ENCODE measurements at places on chromosomes 12 and 14.

DNA sequence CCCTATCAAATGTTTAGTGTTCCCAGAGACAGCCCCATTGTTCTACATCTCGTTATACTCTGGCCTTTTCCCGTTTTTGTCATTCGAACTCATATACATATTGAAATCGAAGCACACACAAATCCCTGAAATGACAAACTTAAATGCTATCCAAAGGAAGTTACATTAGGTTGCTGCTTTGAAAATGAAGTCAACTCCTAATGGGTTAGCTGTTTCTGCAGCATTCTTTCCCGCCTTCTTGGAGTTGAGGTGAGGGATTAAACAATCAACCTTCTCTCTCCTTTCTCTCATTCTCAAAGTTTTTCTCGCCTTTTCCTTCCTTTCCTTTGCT, 642 bp upstream of the PHC1 start:
- no peak for DNase-seq

DNA sequence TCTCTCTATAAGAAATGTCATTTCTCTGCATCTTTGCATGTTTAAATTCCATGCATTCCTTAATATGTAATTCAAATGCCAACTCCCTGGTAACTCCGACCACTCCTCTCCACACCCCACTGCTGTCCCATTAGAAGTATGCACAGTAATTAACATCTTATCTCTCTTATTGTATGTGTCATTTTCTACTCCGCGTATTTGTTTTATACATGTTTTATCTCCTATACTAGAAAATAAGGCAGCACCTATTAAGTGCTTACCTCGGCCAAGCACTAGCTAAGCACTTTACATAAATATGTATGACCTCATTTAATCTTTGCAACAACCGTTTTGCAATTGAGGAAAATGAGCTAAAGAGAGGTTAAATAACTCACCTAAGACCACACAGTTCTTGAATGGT, 469.8 kb downstream of the BCAT1 start:
- no peak for DNase-seq

GRCh38 chr12:58668871-58669270, 251.4 kb downstream of the LRIG3 start:
- DNase-seq, result no peak

DNA sequence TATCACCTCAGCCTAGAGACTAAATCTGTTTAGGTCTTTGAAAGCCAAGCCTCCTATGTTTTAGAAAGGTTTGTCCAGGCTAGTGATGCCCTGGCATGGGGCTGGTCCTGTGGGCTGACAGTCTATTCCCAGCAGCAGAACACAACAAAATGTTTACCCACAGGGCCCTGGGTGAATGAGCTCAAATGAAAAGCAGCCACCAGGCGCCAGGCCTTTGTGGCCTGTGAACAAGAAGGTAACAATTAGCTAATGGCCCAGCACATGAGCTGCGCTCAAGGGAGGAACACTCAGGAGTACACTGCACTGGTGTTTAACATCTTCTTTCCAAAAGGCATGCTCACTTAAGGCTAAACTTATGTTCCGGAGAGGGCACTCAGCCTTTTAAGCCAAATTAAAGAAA, 202.2 kb downstream of the MON2 start:
- no peak for DNase-seq

GRCh38 chr14:81453166-81453766, 53.1 kb upstream of the STON2 start:
- no peak for DNase-seq

DNA sequence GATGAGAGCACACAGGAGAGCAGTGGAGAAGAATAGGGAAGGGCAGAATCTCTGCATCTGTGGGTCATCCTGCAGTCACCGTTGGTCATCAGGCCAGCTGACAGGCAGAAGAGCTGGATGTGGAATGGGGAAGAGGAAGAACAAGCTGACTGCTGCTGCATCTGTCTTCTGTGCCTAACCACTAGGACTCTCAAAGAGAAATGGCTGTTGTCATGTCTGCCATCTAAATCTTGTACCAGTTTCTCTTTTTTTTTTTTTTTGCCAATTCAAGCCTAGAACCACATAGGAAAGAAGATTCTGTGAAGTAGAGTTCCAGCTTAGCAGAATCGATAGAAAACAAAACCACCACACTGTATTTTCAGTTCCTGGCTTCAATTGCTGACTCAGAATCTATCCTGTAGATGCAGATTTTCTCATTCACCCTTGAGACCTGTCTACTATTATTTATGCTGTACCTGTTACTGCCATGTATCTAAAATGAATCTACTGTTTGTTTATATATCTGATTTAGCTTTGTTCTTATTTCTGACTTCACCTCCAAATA, 421.9 kb upstream of the PRICKLE1 start:
- DNase-seq, result no peak

GRCh38 chr12:118980407-118981014, 830 bp upstream of the SRRM4 start:
- no peak for DNase-seq

GRCh38 chr12:108196319-108196718, 67.2 kb downstream of the WSCD2 start:
- DNase-seq, result no peak

DNA sequence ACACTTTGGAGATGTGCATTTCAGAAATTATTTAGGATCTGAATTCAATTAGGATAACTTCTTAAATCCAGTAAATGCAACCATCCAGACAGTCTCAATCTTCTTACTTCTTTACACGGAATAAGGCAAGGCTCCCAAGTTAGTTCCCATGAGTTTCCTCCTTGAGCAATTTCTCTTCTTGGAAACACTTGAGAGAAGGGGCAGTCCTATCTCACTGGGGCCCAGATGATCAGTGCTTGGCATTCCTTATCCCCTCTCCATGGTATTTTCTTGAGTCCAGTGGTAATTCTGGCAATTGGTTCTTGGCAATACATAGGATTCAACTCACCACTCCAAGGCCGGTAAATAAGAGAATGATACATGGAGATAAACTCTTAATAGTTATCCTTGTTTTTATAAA, 87.1 kb upstream of the PTHLH start:
- no peak for DNase-seq

GRCh38 chr12:51219322-51219721, 1.5 kb upstream of the POU6F1 start:
- DNase-seq, result no peak

GRCh38 chr12:11183011-11183410, 3.7 kb downstream of the TAS2R42 start:
- no peak for DNase-seq

DNA sequence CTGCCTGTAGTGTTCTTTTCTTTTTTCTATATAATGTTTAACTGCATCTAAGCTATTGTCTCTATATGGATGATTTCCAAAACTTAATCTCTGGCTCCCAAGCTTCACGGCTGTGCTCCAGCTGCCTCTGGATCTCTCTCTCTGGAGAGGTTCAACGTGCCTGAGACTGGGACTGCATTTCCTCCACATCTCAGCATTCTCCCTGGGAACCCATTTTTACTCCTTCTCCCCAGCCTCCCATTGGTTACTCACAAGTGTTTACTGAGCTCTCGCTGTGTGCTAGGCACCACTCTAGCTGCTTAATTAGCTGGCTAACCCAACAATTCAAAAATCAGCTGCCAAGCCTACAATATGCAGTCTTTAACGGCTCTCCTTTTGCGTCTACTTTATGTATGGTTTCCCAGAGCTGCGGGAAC, 34.7 kb downstream of the FBXL14 start:
- no peak for DNase-seq

GRCh38 chr14:61956517-61956916, 194.3 kb downstream of the SNAPC1 start:
- DNase-seq, result no peak

DNA sequence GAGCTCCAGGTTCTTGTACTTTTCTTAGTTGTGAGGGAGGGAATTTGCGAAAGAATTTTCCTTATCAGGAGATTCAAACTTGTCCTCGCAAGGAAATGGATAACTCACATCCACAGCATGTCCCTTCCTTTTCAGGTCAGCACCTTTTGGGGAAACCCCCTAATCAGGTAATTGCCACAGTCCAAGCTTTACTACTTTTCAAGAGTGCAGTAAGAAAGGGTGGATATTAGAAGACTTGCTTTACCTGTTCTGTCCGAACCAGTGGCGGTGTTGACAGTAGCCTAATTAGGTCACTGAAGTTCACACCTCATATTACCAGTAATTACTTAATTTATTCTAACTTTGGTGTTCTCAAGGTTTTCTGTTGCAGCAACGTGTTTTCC, 6.7 kb upstream of the C12orf50 start:
- DNase-seq, result no peak

GRCh38 chr14:56659378-56659777, 79.8 kb downstream of the TMEM260 start:
- DNase-seq, result no peak

GRCh38 chr12:7747246-7747645, at the start of gene CLEC4C:
Gene CLEC4C (minus strand): TSS chr12:7747375. CDS start chr12:7747348, 27 bp downstream.
- no peak for DNase-seq

GRCh38 chr12:75389706-75390105, 1.2 kb upstream of the GLIPR1L2 start:
- no peak for DNase-seq

DNA sequence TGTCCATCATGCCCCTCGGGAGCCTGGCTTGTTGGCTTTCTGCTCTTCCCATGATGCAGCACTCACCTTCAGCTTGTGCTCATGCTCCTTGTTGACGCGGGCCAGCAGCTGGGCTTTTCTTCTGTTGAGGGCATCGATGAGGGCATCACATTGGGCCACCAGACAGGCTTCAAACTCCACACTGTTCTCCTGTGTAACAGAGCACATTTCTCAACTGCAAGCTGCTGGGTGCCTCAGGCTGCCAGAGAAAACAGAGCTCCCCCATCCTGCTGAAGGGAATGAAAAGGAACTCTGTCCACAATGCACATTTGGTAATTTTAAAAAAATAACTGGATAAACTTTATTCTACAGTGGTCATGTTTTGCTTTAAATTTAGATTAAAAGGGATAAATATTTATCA, 72.1 kb downstream of the TRIM9 start:
- no peak for DNase-seq

DNA sequence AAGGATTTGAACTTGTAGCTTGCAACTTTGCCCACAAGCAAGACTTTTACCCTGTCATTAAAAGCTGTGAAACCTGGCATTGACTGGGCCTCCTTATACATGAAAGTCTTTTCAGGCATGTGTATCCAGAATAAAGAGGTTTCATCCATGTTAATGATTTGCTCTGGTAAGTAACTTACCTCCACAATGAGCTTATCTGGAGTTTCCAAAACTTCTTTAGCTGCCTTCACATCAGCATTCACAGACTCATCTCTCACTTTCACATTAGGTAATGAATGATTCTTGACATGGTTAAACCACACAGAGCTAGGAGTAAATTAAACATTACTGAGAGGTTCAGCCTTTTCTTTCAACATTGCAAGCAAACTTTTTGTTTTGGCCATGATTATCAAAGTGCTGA, 234.4 kb upstream of the CLEC14A start:
- no peak for DNase-seq

- no peak for DNase-seq
Measured at GRCh38 chr14:55730592-55731310, 150.7 kb downstream of the KTN1 start.

GRCh38 chr14:92710001-92710341, 38.5 kb downstream of the LGMN start:
- DNase-seq, result no peak

GRCh38 chr12:93689076-93689834, 12.1 kb downstream of the CRADD start:
- DNase-seq, result no peak

DNA sequence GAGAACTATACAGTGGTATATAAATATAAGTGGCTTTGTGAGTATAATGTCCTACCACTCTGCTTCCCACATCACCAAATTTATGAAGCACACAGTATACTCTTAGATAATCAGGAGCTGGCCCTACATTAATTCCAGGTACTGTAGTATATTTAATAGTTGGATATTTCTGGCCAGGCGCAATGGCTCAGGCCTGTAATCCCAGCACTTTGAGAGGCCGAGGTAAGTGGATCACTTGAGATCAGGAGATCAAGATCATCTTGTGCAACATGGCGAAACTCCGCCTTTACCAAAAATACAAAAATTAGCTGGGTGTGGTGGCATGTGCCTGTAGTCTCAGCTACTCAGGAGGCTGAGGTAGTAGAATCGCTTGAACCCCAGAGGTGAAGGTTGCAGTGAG, 104.0 kb downstream of the FOXA1 start:
- DNase-seq, result no peak

- DNase-seq, result no peak
Measured at GRCh38 chr14:92603309-92604242, 90.0 kb downstream of the RIN3 start.

DNA sequence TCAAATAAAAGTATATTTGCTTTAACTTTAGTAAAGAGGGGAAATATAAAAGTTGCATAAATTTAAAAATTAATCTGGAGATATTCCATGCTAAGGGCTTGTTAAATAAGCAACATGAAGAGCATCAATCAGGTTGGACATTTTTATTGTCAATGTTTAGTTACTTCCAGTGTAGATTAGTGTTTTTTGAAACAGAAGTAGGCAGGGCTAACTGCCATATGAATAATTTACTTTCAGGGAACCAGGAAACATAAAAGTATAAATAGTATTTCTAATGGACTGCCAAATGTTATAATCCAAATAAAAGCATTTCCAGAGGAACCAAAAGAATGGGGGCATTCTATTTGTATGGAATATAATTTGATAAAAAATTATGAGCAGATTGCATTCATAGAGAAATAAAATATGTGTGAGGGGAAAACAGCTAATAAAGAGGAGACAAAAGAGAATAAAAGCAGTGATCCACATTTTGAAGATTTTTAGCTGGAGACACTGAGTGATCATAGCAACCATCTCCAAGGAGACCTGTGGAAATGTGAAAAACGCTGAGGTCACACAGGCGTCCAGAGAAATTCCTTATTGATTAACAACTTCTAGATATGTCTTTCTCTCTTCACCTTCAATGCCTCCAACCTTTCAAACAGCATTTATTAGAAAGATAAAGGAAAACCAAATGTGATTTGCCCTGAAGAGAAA, 70.8 kb downstream of the SRGAP1 start:
- no peak for DNase-seq
